Stimulated activated naive B cell treated with anti-CD40 and anti-IgM and Interleukin-4, amounts not matched to agents 10 μg/mL and 1 μg/mL and 100 μg/mL, for 72 hours (primary cell): ENCODE measurements at places on chromosomes 13 and 19.

GRCh38 chr13:107231944-107232343 is 664.0 kb upstream of the ARGLU1 start:
- no peak for DNase-seq

DNA sequence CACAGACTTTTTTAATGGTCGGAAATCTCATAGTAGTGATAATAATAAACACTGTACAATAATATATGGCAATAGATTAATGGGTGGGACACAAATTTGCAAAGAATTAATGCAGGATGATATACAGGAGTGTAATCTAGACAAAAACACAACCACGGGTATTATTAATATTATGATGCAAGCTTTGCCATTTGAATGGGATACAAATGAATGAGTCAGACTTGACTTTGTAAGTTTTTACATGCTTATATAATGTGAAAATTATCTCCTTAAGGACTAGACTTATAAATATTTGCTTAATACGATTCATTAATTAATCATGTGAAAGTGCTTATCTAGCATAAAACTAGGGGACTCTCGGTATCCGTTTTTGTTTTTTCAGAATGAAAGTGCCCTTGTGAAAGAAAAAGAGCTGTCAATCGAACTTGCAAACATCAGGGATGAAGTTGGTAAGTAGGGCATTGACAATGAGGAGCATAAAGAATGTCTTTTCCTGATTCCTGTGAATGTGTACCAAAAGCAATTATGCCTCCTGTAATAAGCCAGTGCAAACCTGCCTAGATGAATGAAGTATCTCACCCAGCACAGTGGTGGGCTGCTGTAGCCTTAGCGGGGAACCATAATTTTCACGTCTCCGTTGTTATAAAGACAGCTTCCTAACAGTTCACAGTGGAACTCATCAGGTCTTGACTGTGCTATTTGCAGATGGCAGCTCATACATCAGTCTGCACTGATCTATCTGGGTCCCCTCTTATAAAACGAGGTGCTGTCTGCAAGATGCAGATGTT is 155.7 kb downstream of the SLC7A1 start:
- DNase-seq = no peak

DNA sequence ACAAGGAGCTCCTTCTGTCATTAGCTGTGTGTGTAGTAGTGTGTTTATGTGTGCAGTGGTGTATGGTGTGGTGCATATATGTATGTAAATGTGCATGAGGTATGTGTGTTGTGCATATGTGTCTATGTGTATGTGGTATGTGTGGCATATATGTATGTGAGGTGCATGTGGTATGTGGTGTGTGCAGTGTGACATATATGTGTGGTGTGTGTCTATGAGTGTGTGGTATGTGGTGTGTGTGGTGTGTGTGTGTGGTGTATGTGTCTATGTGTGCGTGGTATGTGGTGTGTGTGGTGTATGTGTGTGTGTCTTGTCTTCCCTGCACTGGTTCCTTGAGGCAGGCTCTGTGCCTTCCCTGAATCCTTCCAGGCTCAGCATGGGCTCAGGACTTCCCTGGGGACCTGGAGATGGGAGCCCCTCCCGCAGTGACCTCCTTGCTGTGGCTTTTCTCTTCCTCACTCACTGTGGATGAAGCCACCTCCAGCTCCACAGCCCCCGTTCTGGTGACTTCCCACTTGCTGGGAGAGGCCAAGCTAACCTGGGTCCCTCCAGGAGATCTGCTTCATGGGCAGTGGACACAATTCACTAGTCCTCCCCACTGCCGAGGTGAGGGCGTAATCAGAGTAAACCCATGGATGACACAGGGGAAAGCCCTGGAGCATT is 64.2 kb downstream of the CCDC70 start:
- no peak for DNase-seq

GRCh38 chr19:944171-944567 is 18.3 kb downstream of the ARID3A start:
- no peak for DNase-seq

GRCh38 chr19:51690454-51691073 is 2.6 kb upstream of the SPACA6 start:
- no peak for DNase-seq

- no peak for DNase-seq
Observed at GRCh38 chr13:23752111-23753001, 136.8 kb downstream of the MIPEP start.

DNA sequence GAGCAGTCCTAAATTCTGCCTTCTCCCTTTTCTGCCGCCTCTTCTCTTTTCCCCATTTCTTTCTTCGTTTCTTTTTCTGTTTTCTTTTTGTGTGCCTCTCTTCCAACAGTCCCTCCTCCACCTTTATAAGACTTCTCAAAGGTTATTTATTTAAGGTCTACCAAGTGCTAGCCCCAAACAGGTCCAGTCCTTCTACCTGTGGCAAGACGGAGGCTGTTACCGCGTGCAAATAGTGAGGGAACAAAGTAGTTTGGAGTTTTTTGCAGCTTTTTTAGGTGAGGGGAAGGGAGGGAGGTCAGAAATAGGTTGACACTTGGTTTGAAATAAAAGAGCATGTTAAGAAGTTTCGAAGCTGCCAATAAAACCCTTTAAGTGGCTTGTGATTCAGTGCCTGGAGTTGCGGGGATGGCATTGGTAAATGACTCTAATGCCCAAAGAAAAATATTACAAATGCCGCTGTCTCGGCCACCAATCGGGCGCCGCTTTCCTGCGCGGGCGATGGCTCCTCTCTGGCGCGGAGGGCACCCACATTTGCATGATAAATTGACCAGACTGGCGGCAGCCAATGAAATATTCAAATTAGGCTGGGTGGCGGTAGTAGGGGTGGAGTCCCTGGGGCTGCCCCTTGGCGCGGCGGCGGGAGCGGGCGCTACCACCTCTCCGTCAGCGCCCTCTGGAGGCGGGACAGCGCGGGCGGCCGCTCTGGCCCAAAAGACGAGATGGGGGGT is 7.5 kb upstream of the TSHZ3 start:
- DNase-seq = peak; percentile 12

GRCh38 chr19:31256593-31256960 is 92.7 kb downstream of the TSHZ3 start:
- no peak for DNase-seq

DNA sequence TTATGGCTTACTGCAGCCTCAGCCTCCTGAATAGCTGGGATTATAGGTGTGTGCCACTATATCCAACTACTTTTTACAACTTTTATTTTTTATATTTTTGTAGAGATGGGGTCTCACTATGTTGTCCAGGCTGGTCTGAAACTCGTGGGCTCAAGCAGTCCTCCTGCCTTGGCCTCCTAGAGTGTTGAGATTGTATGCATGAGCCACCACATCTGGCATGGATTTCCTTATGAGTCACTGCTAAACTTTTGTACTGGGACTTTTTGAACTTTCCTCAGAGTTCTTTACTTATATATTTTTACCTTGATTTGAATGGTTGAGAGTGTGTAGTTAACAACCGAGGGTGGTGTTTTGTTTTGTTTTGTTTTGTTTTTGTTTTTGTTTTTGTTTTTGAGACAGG is 33.4 kb downstream of the DNAJC3 start:
- DNase-seq = no peak
